ENCODE measurements at places on chromosomes 7 and 10. TPM values are rescaled to one million over a fixed set of nuclear protein-coding genes. Genes with fewer than 3 reads are reported as not detected.

GRCh38 chr10:94413361-94413760 lies 11.0 kb downstream of the TBC1D12 start:
- H3K4me3 ChIP-seq, result no peak overlapping the region
- no peaks in the 10 kb centered on the region for H3K36me3 ChIP-seq
- peaks cover 27% of the 10 kb centered on the region for H3K4me1 ChIP-seq
- no peaks in the 10 kb centered on the region for H3K27me3 ChIP-seq
- no peak overlapping the region for H3K27ac ChIP-seq
- no peak for DNase-seq

DNA sequence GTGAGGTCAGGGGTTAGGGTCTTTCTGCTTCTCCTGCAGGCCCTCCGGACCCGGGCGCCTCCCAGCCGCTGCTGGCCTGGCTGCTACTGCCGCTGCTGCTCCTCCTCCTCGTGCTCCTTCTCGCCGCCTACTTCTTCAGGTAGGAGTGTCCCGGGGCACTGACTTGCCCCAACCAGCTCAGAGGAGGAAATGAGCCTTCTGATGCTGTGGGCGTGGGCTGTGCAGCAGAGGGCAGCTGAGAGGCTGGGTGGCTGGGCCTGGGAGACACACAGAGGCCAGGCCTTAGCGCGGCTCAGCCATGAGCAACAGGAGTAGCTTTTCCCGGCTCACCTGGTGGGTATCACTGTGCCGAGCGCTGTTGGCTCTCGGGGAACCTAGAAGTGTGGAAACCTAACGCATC lies 78.9 kb downstream of the MKI67 start:
- H3K4me3 ChIP-seq, result no peak overlapping the region
- no peaks in the 10 kb centered on the region for H3K36me3 ChIP-seq
- DNase-seq, result peak; percentile 76
- H3K27ac ChIP-seq, result no peak overlapping the region
- no peaks in the 10 kb centered on the region for H3K27me3 ChIP-seq

- H3K4me1 ChIP-seq, result no peaks in the 10 kb centered on the region
- H3K36me3 ChIP-seq, result no peaks in the 10 kb centered on the region
- H3K27me3 ChIP-seq, result no peaks in the 10 kb centered on the region
- no peak for DNase-seq
- no peak overlapping the region for H3K27ac ChIP-seq
Observed at GRCh38 chr10:100894589-100895294, 18.0 kb upstream of the SLF2 start.

DNA sequence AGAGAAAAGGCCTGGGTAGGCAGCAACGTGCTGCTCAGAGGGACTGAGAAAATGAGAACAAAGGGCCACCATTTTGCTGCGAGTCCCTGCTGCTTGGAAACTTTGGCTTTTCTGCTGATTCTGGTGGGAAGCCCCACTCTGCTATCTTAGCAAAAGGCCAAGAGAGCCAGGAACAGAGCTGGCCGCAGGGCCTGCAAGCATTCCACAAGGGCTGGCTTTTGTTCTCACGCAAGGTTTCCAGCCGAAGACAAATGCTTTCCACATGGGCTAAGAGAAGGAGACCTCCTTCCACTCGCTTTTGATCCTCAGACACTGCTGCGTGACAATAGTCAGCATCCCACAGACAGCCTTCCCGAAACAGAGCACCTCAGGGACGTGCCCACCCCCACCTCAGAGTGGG lies 163.1 kb downstream of the ARHGAP12 start:
- no peaks in the 10 kb centered on the region for H3K27me3 ChIP-seq
- no peaks in the 10 kb centered on the region for H3K36me3 ChIP-seq
- DNase-seq, result no peak

- H3K4me1 ChIP-seq, result no peaks in the 10 kb centered on the region
- no peaks in the 10 kb centered on the region for H3K36me3 ChIP-seq
- H3K4me3 ChIP-seq, result no peak overlapping the region
- H3K27ac ChIP-seq, result no peak overlapping the region
- DNase-seq, result no peak
Observed at GRCh38 chr7:31372231-31372959, 31.9 kb upstream of the NEUROD6 start.

DNA sequence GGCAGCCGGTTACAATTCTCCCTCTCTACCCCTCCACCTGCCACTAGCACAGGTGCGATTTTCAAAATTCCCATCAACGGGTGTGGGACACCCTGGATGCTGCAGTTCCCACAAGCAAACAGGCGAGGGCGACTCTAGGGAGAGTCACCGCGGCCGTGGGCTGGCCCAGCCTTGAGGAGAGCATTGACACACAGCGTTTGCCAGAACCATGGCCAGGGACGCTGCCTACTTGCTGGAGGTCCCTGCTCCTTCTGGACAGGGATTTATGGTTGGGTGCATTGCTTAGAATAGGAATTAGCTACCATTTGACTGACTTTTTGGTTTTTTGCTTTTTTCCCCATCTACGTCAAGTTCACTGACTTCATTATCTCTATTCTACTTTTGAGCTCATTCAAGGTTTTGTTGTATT lies 19.0 kb upstream of the CLDN4 start:
- H3K4me3 ChIP-seq, result no peak overlapping the region
- no peaks in the 10 kb centered on the region for H3K27me3 ChIP-seq
- H3K36me3 ChIP-seq, result no peaks in the 10 kb centered on the region
- DNase-seq, result peak; percentile 83
- H3K4me1 ChIP-seq, result peaks cover 11% of the 10 kb centered on the region
- H3K27ac ChIP-seq, result no peak overlapping the region

DNA sequence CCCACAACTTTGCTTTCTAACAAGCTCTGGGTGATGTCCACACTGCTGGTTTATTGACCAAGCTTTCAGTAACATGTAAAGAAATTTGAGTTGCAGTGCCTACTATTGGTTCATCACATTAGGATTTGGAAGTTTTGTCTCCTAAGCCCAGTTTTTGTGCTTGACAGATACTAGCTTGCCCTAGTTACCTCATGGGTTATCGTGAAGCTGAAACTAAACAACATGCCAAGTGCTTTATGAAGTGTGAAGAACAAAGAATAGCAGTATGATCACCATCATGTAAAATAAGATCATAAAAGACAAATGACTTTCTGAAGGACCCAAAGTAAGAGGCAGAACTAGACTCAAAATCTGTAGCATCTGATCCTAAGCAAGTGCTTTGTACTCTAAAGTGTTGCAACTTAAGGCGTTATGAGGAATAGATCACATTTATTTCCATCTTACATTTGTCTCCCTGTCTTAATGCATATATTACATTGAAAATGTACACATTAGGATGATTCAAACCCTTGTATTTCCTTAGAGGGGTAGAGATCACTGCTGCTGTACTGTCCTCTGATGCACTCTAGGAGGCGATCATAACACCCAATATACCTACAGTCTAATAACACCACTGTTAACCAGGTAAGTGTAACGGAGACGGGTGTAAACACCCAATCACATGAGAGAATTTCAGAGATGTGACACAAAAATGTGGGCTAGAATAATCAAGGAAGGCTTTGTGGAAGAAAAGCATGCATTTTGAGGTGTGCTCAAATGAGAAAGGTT lies 71.3 kb downstream of the NRCAM start:
- H3K4me3 ChIP-seq, result no peak overlapping the region
- no peaks in the 10 kb centered on the region for H3K36me3 ChIP-seq
- H3K4me1 ChIP-seq, result peaks cover 6% of the 10 kb centered on the region
- no peak for DNase-seq
- no peaks in the 10 kb centered on the region for H3K27me3 ChIP-seq
- H3K27ac ChIP-seq, result no peak overlapping the region

DNA sequence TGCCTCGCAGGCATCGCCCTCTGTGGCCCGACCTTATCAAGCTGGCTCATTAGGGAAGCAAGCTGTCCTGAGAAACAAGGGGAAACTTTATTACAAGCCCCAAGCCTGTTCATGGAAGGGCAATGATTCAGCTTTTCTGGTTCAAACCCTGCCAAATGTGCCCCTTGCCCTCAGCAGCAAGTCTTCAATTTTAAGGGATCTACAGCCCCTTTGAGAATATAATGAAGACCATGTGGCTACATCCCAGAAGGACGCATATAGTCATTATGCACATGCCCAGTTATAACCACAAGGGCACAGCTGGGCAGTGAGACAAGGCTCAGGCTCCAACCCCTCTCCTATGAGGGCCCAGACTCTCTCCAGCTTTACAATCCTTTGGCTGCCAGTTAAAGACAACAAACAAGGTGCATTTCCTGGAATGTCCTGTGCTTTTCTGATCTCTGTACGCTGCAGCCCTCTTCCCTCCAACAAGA lies 56.7 kb downstream of the DDC start:
- H3K27me3 ChIP-seq, result no peaks in the 10 kb centered on the region
- no peak overlapping the region for H3K4me3 ChIP-seq
- DNase-seq, result no peak

DNA sequence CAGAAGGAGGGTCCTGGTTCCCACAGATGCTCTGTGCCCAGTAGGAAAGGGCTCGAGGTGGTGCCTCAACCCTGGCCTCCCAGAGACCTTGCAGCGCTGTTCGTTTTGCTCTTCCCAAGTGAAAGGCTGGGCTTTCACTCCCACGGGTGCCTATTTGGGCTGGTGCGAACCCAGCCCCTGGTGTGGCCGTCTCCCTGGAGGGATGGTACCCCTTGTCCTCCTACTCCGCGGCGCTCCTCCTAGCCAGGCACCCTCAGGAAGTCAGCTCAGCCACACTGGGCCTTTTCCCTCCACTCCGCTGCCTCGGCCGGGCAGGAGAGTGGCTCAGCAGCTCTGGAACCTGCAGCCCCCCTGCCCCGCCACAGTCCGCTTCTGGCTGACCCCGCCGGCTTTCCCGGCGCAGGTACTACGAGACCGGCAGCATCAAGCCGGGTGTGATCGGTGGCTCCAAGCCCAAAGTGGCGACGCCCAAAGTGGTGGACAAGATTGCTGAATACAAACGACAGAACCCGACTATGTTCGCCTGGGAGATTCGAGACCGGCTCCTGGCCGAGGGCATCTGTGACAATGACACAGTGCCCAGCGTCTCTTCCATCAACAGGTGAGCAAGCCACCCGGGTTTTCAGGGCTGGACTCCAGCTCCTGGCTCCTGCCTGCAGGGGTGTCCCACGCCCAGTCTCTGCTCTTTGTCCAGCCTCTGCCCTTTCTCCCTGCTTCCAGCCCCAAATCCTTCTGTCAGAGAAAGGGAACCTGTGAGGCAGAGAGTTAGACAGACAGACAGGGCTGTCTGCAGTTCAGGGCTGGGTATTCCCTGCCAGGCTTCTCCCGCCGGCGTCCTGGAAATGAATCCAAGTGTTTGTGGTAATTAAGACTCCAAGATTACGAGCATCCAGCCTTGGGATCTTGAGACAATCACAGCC lies 5.2 kb downstream of the PAX2 start:
- H3K4me1 ChIP-seq, result peaks cover 32% of the 10 kb centered on the region
- no peak for DNase-seq
- no peaks in the 10 kb centered on the region for H3K36me3 ChIP-seq
- no peak overlapping the region for H3K4me3 ChIP-seq

DNA sequence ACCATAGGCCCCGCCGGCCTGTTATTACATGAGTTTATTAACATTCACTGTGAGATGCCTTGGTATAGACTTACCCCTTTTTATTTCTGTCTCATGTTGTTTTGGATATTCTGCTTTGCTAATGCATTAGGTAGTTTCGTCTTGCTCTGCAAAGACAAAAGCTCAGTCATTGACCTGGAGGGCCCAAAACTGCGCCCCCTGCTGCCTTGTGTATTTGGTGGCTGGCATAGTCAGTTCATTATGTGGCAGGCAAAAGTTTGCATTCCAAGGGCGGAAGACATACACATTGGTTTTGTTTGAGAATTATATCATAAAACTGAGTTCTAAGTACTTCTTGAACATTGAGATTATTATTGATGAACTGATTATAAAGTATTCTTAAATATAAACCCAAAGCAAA lies 372.5 kb downstream of the SDK1 start:
- H3K36me3 ChIP-seq, result no peaks in the 10 kb centered on the region
- peak; percentile 58 for DNase-seq
- no peak overlapping the region for H3K27ac ChIP-seq
- H3K4me3 ChIP-seq, result no peak overlapping the region

DNA sequence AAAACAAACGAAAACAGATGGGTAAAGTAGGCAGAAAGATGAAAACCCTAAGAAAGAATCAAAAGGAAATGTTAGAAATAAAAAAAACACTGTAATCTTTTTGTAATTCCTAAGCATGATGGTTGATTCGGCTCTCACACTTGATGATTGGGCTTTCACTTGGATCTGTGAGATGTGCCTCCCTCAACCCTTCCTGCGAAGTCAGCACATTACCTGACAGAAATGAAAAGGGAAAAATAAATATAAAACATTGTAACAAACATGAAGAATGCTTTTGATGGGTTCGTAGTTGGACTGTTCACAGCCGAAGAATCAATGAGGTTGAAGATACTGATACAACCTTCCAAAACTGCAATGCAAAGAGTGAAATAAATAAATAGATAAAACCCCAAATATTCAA lies 99.8 kb downstream of the AKR1D1 start:
- H3K27me3 ChIP-seq, result no peaks in the 10 kb centered on the region
- H3K27ac ChIP-seq, result no peak overlapping the region
- DNase-seq, result no peak
- no peaks in the 10 kb centered on the region for H3K36me3 ChIP-seq
- no peaks in the 10 kb centered on the region for H3K4me1 ChIP-seq

- no peaks in the 10 kb centered on the region for H3K27me3 ChIP-seq
- no peak overlapping the region for H3K27ac ChIP-seq
- no peak for DNase-seq
Observed at GRCh38 chr10:11885437-11886137, 62.4 kb downstream of the PROSER2 start.

GRCh38 chr10:88467835-88468485 lies 115.2 kb downstream of the RNLS start:
- H3K4me1 ChIP-seq, result peaks cover 8% of the 10 kb centered on the region
- no peak overlapping the region for H3K4me3 ChIP-seq

GRCh38 chr10:133474027-133474426 lies 20.3 kb downstream of the SCART1 start:
- no peak for DNase-seq
- no peaks in the 10 kb centered on the region for H3K27me3 ChIP-seq
- no peaks in the 10 kb centered on the region for H3K4me1 ChIP-seq
- no peak overlapping the region for H3K4me3 ChIP-seq

DNA sequence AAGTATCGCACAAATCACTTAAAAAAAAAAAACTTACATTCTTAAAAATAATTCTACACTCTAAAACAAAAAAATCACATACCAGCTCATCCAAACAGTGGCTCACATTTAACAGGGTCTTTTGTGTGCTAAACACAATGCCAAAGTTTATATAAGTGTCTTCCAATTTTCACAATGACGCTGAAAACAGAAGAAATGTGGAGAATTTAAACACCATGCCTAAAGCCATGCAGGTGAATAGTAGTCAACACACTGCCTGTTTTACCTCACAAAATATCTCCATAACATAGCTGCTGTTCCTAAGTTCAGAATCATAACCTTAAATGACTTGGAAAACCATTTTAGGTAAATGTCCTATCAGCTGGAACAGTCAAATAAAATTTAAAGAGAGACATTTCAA lies 55.0 kb downstream of the GRB10 start:
- no peak overlapping the region for H3K4me3 ChIP-seq
- H3K36me3 ChIP-seq, result no peaks in the 10 kb centered on the region
- peak overlapping the region; percentile 18 for H3K27ac ChIP-seq
- H3K27me3 ChIP-seq, result no peaks in the 10 kb centered on the region
- no peak for DNase-seq
- H3K4me1 ChIP-seq, result peaks cover 94% of the 10 kb centered on the region

GRCh38 chr7:154817224-154817896 lies 185.6 kb downstream of the PAXIP1 start:
- no peak overlapping the region for H3K4me3 ChIP-seq
- H3K4me1 ChIP-seq, result no peaks in the 10 kb centered on the region
- H3K36me3 ChIP-seq, result no peaks in the 10 kb centered on the region
- H3K27me3 ChIP-seq, result no peaks in the 10 kb centered on the region
- no peak for DNase-seq

The MIOS gene
- total RNA-seq, result 44.6 TPM

The CD36 gene
- total RNA-seq, result 120 TPM

The EIF4H gene
- total RNA-seq, result 107 TPM

The GARIN1A gene
- 0.33 TPM for total RNA-seq

The C7orf57 gene
- total RNA-seq, result 0.26 TPM

The CYP2C19 gene
- total RNA-seq, result not detected

The FZD8 gene
- total RNA-seq, result 4.7 TPM
